ENCODE measurements at places on chromosomes 6 and 20.

GRCh38 chr6:21331235-21331634 lies 262.3 kb upstream of the SOX4 start:
- no peak for DNase-seq

DNA sequence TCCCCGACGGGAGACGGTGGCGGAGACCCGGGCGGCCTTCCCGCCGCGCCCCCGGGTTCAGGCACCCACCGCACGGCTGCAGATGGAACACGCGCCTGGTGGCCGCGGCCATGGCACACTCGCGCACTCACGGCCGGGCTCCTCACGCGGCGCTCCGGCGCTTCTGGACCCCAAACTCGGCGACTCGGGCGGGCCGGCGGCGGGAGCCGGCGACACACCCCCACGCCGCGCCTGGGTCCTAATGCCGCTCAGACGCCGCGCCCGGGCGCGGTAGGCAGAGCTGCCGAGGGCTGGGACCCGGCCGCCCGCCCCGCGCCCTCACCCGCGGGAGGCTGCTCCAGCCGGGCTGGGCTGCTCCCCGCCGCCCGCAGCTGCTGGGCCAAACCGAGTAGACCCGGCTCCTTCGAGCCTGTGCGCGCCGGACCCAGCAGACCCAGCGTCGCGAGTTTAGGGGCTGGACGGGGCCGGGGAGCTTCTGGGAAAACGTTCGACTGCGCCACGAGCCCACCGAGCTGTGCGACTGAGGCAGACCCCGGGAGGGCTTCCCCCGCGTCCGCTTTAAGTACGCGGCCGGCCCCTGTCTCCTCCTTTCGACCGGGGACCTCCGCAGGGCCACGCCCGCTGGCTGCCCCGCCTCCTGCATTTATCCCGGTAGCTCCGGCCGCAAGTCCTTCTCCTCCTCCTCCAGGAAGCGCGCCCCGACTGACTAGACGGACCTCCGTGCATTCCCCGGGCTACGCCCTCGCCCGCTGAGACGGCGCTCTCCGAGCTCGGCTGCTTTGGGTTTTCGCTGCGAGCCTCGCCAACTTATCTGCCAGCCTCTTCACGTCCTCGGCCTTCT lies at the start of gene SLC4A11:
Gene SLC4A11 (minus strand): TSS at position 165 of the 841 bp plus-strand sequence. CDS start 53 bp downstream, at position 112.
- peak; percentile 59 for DNase-seq

- DNase-seq: no peak
Observed at GRCh38 chr20:52953020-52953419, 19.1 kb upstream of the TSHZ2 start.

GRCh38 chr20:59584278-59584925 lies 19.9 kb upstream of the PHACTR3 start:
- DNase-seq: no peak

Measured in stimulated activated naive CD8-positive, alpha-beta T cell treated with anti-CD3 and anti-CD28 coated beads, Interleukin-15, Interleukin-2, amounts not matched to agents 100 U/mL and 50 U/mL, for 24 hours (primary cell).